NCI-H1417 treated with DMSO at 0.1 percent for 48 hours (cell line): ENCODE measurements at places on chromosomes 12 and 14.

- no peak for DNase-seq
Measured at GRCh38 chr12:14390870-14391530, 25.5 kb downstream of the ATF7IP start.

DNA sequence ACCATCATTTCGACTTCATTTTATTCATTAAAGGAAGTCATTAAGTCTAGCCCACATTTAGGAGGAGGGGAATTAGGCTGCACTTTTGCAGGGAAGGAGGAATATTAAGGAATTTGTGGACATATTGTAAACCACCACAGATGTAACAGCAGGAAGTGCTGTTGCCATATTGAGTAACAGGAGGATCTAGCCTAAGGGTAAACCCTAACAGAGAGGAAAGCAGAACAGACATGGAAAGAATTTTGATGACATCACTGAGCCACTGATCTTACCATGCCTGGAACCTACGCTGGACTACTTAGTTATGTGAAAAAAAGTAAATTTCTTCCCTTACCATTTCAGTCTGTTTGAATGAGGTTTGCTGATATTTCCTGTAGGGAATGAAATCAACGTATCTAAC is 100.7 kb upstream of the ATF7IP start:
- DNase-seq: no peak

DNA sequence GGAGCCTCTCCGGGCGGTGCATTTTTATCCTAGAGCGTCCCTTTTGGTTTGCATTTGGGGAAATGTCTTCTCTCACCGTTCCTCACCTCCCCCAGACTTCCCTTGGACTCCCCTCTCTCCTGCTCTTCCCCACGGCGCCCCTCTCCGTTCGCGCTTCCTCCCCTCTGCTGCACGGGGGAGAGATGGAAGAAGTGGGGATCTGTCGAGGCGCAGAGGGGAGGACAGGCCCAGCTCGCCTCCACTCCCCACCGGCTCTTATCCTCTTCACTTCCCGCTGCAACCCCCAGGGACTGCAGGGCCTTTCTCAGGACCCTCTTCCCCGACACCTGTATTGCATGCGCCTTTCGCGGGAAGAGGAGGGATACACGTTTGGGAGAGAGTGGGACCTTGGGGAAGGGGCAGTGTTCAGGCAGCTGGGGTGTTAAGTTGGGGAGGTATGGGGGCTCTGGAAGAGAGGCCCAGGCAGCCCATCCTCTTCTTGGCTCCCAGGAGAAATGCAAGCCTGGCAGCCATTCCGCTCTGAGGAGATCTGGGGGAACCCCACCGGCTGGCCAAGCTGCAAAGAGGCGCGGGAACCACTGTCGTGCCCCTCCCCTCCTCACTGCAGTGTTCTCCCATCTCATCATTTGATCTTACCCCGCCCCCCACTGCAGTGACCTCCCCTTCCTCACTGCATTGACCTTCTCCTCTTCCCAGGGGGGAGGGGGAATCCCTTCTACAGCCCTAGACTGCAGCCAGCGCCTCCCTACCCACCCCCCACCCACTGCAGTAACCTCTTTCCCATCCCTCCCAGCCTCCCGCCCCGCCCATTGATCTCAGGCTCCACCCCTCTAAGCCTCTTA is 788 bp downstream of the ENO2 start:
- DNase-seq: no peak

DNA sequence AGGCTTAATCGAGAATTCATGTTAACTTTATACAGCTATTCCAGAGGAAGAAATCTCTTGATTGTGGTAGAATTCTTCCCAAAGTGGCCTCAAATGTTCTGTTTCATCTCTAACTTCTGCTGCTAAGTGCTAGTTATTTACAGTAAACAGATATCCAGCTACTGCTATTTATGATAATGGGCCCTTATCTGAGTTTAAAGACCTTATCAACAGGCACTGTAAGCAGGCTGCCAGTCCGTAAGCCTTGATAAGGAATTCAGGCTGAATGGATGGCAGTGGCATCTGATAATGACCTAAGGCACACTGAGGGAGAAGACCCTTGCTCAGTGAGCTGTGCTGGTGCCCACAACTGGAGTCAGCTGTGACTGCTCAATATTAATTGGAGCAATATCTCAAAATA is 59.0 kb downstream of the PAX9 start:
- no peak for DNase-seq

DNA sequence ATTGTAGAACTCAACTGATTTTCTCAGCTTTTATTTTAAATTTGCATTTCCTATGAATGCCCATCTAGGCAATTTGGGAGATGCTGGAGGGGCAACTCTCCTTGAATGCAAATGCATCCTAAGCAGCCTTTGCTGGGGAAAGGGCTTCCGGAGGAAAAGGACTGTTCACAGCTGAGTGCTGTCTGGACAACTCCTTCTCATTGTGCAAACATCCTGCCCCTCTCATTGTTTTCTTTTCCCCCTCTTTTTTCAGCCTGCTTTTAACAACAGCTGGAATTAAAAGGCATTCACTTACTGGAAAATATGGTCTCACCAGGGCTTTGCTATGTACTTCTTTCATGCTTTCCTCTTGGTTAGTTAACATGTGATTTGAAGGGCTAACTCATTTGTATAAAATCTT is 397.8 kb downstream of the FUT8 start:
- no peak for DNase-seq

- no peak for DNase-seq
Measured at GRCh38 chr12:130014485-130014807, 110.6 kb upstream of the TMEM132D start.

- DNase-seq: no peak
Measured at GRCh38 chr14:80425686-80426085, 214.4 kb upstream of the DIO2 start.

GRCh38 chr14:29301571-29301970 is 535.0 kb downstream of the FOXG1 start:
- no peak for DNase-seq

DNA sequence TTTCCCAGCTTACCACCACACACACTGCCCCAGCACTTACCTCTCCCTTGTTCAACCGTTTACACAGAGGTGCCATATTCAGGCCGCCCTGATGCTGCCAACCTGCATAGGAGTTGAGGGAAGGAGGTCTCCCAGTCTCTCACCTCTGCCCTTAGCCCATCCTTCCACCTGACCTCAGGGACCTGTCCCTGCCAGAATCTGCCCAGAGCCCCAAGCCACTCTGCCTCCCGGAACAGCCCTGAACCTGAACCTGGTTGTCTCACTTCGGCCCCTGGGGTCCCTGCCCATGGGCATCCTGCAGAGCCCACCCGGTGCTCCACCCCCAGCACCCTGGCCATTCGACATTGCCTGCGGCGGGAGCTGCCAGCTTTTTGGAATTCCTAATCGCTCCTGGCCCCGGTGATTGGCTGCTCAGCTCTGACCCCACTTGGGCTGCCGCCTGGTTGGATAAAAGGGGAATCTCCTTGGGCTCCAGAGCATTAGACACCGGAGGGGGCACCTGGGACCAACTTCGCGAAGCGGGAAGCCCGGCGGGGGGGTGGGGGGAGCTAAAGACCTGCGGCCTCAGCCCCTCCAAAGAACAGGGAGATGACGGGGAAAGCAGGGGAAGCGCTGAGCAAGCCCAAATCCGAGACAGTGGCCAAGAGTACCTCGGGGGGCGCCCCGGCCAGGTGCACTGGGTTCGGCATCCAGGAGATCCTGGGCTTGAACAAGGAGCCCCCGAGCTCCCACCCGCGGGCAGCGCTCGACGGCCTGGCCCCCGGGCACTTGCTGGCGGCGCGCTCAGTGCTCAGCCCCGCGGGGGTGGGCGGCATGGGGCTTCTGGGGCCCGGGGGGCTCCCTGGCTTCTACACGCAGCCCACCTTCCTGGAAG is at the start of gene VSX2:
TSS of gene VSX2 (plus strand) at position 476 of the 874 bp plus-strand sequence. CDS start at position 589, 113 bp downstream.
- DNase-seq: no peak
